ENCODE measurements at places on chromosomes 6 and 20. TPM values are rescaled to one million over a fixed set of nuclear protein-coding genes. Genes with fewer than 3 reads are reported as not detected.

Gene PLTP
- total RNA-seq, result 58.1 TPM

DNA sequence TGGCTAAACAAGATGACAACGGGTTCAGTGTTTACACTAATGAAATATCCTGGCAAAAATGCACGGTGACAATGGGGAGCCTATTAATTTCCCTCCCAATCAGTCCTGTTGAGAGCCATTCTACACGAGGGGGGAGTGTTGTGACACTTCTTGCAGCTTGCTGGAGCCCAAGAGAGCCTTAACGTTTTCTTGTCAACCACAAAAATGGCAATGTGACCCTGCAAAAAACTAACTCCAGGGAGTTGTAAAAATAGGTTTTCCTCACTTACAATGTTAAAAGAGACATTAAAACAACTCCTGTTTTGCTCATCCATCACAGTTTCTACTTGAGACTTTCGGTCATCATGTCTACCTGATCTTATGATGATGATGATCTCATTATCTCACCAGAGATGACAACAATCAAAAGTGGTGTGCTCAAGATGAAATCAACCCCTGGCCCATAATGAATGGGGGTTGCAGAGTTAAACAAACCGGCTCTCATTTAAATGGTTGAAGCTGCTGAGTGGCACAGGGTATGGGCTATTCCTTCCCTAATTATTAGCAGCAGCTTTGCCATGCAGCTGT, 57.9 kb downstream of the GJA10 start:
- H3K4me3 ChIP-seq, result no peak overlapping the region

- H3K27ac ChIP-seq, result no peak overlapping the region
- H3K4me1 ChIP-seq, result no peaks in the 10 kb centered on the region
- DNase-seq, result no peak
- H3K4me3 ChIP-seq, result no peak overlapping the region
- H3K27me3 ChIP-seq, result no peaks in the 10 kb centered on the region
Observed at GRCh38 chr6:3299221-3299620, 40.5 kb downstream of the PSMG4 start.

GRCh38 chr6:27156874-27157458, 90.5 kb upstream of the PRSS16 start:
- H3K4me1 ChIP-seq, result peaks cover 10% of the 10 kb centered on the region
- H3K27me3 ChIP-seq, result no peaks in the 10 kb centered on the region
- peak overlapping the region; percentile 78 for H3K27ac ChIP-seq
- no peak for DNase-seq
- no peaks in the 10 kb centered on the region for H3K36me3 ChIP-seq
- H3K4me3 ChIP-seq, result peak overlapping the region; percentile 83

GRCh38 chr6:16174416-16175078, 45.7 kb downstream of the MYLIP start:
- DNase-seq, result no peak
- no peak overlapping the region for H3K27ac ChIP-seq
- H3K27me3 ChIP-seq, result no peaks in the 10 kb centered on the region
- peaks cover 14% of the 10 kb centered on the region for H3K4me1 ChIP-seq

GRCh38 chr6:74000666-74001490, 304.9 kb downstream of the CD109 start:
- DNase-seq, result no peak
- H3K36me3 ChIP-seq, result no peaks in the 10 kb centered on the region
- no peak overlapping the region for H3K27ac ChIP-seq
- no peak overlapping the region for H3K4me3 ChIP-seq
- H3K27me3 ChIP-seq, result no peaks in the 10 kb centered on the region

Gene AHI1
- 41.6 TPM for total RNA-seq

DNA sequence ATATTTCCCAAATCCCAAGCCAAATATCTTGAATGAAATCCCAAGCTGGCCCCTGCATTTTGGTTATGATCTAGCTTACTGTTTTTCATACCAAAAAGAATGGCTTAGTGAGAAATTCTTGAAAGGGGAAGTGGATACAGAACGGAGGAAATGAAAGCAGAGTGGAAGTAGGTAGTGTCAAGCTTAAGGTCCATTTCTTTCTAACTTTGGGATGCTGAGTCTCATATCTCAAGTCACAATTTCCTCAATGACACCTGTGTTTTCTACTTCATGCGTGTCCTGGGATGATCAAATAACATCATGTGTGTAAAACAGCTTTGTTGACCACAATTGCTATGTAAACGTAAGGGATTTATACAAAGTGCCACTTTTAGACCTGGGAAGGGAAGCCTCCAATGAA, 238.8 kb upstream of the SLC35B3 start:
- H3K27me3 ChIP-seq, result no peaks in the 10 kb centered on the region
- no peaks in the 10 kb centered on the region for H3K4me1 ChIP-seq
- DNase-seq, result no peak
- no peak overlapping the region for H3K27ac ChIP-seq

DNA sequence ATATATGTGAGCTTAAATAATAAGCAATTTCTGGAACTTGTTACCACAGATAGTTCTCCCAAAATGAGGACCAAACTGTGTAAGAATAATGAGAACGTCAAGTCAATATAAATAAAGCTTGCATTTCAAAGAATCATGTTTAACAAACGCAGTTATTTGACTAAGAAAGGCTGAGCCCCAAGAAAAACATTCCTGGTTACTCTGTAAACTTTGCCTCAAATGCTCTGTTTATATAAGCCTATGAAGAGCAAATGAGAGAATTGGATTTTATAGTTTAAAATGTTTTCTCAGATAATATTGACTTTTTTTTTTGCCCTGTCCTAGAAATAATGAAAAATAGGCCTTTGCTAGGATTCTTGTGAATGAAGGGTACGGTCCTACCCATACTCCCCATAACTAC, 81.3 kb downstream of the C6orf52 start:
- H3K27ac ChIP-seq, result no peak overlapping the region
- no peak overlapping the region for H3K4me3 ChIP-seq
- H3K27me3 ChIP-seq, result no peaks in the 10 kb centered on the region
- peaks cover 27% of the 10 kb centered on the region for H3K36me3 ChIP-seq

DNA sequence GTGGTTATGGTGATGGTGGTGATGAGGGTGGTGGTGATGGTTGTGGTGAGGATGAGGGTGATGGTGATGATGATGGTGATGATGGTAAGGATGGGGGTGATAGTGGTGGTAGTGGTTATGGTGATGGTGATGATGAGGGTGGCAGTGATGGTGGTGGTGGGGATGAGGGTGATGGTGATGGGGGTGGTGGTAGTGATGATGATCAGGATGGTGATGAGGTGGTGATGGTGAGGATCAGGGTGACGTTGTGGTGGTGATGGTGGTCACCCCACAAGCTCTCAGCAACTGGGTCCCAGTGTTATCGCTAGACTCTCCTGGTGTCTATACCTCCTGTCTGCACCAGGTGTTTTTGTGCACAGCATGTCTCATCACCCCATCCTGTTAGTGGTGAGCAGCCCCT, 85.0 kb downstream of the TMEM242 start:
- no peak for DNase-seq
- H3K27me3 ChIP-seq, result peaks cover 57% of the 10 kb centered on the region
- peaks cover 30% of the 10 kb centered on the region for H3K4me1 ChIP-seq
- H3K36me3 ChIP-seq, result no peaks in the 10 kb centered on the region
- no peak overlapping the region for H3K27ac ChIP-seq
- no peak overlapping the region for H3K4me3 ChIP-seq

- no peaks in the 10 kb centered on the region for H3K27me3 ChIP-seq
- H3K36me3 ChIP-seq, result no peaks in the 10 kb centered on the region
- no peak for DNase-seq
- no peak overlapping the region for H3K27ac ChIP-seq
- no peak overlapping the region for H3K4me3 ChIP-seq
Observed at GRCh38 chr6:81144346-81144745, 608.1 kb downstream of the TENT5A start.

GRCh38 chr6:17589406-17590096, 10.6 kb upstream of the FAM8A1 start:
- H3K36me3 ChIP-seq, result no peaks in the 10 kb centered on the region
- no peak overlapping the region for H3K27ac ChIP-seq
- H3K4me1 ChIP-seq, result peaks cover 3% of the 10 kb centered on the region
- no peaks in the 10 kb centered on the region for H3K27me3 ChIP-seq

Gene MAFB
- total RNA-seq, result 10.8 TPM

DNA sequence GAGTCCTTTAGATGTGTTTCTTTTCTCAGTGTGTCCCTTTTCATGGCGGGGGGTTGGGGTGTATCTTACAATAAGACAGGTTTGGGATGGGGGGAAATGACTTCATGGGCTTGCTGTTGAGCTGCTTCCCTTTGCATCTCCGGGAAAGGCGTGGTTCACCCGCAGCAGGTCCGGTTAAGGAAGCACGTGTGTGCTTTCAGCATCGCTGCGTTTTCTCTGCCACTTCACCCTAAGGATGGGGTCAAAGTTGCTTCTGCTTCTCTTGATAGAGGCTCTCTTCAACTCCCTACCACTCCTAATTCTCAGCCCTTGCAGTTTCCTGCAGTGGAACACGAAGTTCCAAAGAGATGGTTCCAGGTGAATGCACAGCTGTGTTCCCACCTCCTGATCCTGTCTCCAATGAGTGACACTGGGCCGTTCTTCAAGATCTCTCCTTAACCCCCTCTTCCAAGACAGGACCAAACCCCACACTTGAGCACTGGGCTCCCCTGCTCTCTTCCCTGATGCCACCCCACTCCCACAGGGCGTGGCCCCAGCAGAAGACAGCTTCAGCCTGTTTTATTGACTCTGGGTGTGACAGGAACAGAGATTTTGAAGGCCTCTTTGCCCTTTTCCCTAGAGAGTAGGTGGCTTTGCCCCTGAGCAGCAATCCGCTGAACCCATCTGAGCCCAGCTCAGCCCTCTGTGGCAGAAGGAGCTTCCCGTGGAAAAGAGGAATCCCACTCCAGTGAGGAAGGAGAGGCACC, 85.2 kb downstream of the PLEKHG1 start:
- H3K4me1 ChIP-seq, result peaks cover 41% of the 10 kb centered on the region
- no peak overlapping the region for H3K4me3 ChIP-seq
- no peak for DNase-seq

DNA sequence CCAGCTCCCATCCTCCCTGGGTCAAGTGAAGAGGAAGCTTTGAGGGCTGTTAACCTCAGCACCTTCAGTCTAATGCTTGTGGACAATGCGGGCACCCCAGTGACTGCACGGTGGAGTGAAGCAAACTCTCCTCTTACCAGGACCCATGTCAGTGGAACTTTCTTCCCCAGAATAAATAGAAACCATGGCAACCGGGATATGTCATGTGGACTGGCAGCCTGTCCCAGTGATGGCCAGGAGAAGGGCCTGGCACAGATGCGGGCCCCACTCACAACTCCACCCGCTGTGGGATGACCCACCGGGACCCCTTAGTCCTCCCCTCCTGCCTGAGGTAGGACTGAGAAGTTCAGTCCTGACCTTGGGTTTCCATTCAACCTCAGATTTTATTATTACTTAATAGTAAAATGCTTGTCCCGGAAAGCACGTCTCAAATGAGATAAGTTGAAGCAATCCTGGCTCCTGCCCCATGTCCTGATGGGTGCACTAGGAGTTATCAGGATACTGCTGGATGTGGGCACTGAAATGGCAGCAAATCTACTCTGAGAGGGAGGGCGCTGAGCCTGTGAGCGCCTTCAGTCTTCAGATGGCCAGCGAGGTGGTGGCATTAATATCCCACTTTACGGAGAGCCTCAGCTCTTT, 23.5 kb downstream of the TOX2 start:
- H3K36me3 ChIP-seq, result no peaks in the 10 kb centered on the region
- no peak overlapping the region for H3K4me3 ChIP-seq
- peaks cover 30% of the 10 kb centered on the region for H3K27me3 ChIP-seq
- no peak overlapping the region for H3K27ac ChIP-seq
- DNase-seq, result no peak

Gene TGM3
- 0.13 TPM for total RNA-seq

DNA sequence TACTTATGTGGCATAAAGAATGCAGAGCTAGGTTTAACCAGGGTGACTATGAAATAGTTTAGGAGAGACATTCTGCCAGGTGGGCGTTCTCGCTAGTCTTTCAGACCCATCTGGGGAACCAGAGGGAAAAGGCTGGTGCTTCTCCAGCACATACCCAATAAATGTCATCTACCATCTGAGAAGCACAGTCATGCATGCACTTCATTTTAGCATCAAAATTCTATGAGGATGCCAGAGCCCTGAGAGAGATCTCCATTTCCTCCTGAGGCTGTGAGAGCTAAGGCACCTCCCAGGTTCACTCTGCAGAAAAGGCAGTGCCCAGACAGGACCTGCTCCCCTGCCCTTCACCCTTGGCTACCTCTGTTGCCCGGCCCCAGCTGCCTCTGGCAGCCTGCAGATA, 231.7 kb upstream of the PRND start:
- no peak overlapping the region for H3K4me3 ChIP-seq
- DNase-seq, result no peak
- H3K36me3 ChIP-seq, result no peaks in the 10 kb centered on the region
- peaks cover 2% of the 10 kb centered on the region for H3K27me3 ChIP-seq

- H3K27ac ChIP-seq, result no peak overlapping the region
- peaks cover 3% of the 10 kb centered on the region for H3K4me1 ChIP-seq
- no peak overlapping the region for H3K4me3 ChIP-seq
- no peak for DNase-seq
- no peaks in the 10 kb centered on the region for H3K27me3 ChIP-seq
Observed at GRCh38 chr6:56684342-56685101, 41.8 kb upstream of the DST start.

Gene HLA-DOB
- 0.52 TPM for total RNA-seq

Gene BCAS4
- 15.2 TPM for total RNA-seq

DNA sequence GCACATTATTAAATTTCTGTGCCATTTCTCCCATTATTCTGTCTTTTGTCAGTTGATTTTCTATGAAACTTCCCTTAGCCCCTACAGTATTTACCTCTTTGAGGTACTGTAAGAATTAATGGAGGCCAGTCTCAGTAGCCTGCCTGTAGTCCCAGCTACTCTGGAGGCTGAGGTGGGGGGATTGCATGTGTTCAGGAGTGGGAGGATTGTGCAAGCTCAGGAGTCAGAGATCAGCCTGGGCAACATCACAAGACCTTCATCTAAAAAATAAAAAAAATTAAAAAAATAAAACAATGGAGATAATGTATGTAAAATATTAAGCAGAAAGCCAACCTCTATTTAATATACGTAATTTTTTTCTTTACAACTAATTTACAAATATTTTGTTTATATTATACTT, 77.8 kb downstream of the OR2B2 start:
- H3K27me3 ChIP-seq, result no peaks in the 10 kb centered on the region
- H3K36me3 ChIP-seq, result peaks cover 2% of the 10 kb centered on the region
- no peak overlapping the region for H3K4me3 ChIP-seq
- peak overlapping the region; percentile 50 for H3K27ac ChIP-seq

- no peak overlapping the region for H3K27ac ChIP-seq
- peaks cover 9% of the 10 kb centered on the region for H3K4me1 ChIP-seq
- H3K27me3 ChIP-seq, result peaks cover 4% of the 10 kb centered on the region
- DNase-seq, result no peak
- H3K4me3 ChIP-seq, result no peak overlapping the region
Observed at GRCh38 chr6:28884423-28885131, 39.2 kb downstream of the TRIM27 start.

DNA sequence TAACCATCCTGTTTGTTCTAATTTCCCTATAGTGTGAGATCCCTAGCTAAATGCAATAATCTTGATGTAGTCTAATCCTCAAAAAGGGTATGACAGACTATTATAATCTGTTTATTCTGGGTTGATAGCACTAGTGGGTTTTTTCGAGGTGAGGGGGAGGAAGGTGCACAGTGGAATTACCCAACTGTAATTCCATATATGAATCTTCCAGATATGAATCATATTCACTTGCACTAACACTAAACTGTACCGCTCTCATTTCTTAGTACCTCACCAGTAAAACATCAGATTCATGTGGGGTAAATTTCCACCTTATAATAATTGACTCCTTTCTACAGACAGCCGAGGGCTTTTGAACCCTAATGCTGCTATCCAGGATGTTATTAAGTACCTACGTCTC, 16.5 kb downstream of the NCOA7 start:
- H3K27me3 ChIP-seq, result no peaks in the 10 kb centered on the region
- no peaks in the 10 kb centered on the region for H3K36me3 ChIP-seq
- H3K4me3 ChIP-seq, result no peak overlapping the region
- H3K27ac ChIP-seq, result no peak overlapping the region
- H3K4me1 ChIP-seq, result peaks cover 50% of the 10 kb centered on the region

Gene AIG1
- total RNA-seq, result 31.0 TPM

All from mesothelial cell of epicardium (in vitro differentiated cells).